ENCODE measurements at places on chromosomes 2 and 18.

GRCh38 chr2:136582628-136583205 lies 182.6 kb upstream of the THSD7B start:
- no peak for DNase-seq

- no peak for DNase-seq
Measured at GRCh38 chr2:3759331-3759730, 56.0 kb downstream of the DCDC2C start.

DNA sequence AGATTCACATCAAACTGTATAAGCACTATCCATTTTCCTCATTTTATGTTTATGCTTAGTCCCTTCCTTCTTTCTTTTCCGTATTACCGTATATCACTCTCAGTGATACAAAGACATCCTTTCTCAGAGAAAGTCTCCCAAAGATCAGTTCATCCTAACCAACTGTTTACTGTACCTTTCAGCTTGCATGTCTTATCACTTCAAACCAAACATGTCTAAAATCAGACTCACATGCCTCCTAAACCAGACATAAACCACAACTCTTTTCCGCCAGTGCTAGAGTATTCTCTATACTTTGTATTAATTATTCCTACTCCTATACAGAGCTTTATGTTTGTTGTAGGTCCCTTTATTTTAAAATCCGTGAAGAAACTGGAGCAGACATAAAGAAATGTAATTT lies 41.5 kb downstream of the KCMF1 start:
- no peak for DNase-seq

DNA sequence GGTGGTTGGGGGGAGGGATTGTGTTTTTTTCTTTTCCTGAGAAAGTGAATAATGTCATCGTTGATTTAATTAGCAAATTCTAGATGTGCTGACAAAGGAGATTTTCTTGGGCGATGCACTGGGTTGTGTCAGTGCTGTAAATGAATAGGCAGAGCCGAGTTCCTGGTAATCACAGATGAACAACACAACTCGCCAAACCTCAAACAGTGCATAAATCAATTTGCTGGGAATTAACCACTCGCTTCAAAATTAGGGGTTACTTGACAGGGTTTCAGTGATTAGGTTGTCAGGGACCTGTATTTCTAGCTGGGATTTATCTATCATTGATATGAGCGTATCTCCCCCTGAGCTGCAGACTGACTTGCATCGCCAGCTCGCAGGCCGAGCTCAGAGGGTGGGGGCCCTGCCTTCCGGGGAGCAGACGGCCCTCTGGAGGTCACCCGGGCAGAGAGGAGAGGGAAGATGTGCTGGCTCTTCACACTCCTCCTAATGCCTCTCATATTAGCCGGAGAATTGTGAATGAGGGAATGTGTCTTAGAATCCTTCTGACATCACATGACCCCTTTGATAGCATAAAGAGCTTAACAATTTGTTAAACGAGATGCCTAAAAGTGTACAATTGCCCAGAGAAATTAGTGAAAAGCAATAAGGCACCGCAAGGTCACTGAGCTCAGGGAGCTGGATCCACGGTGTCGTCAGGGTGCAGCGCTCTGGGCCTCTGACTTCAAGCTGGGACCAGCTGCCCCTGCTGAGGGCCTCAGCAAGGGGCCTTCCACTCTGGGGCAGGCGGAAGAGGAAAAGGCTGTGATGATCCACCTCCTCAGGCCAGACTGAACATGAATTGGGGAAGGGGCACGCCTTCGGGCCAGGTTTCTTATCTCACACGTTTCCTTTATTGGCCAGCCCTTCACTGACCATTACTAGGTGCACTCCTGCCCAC lies 48.9 kb downstream of the SMIM21 start:
- no peak for DNase-seq

DNA sequence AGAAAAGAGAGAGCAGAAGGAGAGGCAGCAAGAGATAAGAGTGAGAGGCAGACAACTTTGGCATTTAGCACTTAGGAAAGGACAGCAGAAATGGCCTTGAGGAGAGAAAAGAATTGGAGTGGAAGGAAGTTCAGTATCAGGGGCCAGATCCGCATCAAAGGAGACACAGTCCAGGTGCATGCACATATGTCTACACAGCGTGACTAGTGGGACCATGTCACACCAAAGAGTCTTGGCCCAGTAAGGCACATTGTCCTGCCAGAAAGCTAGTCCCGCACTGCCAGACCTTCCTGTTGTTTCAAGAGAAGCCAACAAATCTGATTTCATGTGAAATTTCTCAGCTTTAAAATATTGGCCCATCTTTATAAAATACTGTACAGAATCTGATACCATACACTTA lies 8.5 kb upstream of the STK39 start:
- DNase-seq = no peak

DNA sequence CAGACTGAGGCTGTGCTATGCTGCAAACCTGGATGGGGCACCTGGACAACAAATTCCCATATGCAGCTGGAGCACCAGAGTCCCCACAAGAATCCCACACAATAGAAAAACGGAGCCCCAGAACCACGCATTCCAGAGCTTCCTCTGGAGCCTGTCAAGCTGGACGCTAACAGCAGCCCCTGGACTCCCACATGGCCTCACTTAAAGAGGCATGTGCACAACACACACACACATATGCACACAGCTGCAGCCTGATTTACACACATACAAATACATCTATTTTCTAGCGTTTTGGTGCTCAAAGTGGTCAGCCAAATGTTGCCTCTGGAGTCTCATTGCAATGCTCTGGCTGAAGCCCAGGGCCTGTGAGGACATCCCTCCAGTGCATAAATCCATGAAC lies 632.7 kb upstream of the ID2 start:
- DNase-seq = no peak

DNA sequence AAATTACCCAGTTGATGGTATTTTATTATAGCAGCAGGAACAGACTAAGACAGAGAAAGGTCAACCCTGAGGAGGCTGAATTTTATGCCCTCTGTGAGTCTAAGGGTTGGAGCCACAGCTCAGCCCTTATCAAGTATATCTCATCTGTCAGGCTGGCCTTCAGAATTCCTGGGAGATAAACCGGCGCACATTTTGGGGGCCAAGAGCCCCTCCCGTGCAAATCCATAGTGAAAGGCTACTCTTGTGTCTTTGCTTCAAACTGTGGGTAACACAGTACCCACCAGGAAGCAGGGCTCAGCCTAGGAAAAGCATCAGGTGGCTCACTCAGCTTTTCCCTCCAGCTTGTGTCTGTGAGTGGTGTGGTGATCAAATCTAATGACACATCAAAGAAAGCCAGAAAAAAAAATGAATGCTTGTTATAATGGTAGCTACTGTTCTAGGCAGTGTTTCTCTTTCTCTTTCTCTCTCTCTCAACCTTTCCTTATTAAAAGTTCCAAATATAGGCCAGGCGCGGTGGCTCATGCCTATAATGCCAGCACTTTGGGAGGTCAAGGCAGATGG lies 25.0 kb upstream of the ASXL2 start:
- DNase-seq = no peak

DNA sequence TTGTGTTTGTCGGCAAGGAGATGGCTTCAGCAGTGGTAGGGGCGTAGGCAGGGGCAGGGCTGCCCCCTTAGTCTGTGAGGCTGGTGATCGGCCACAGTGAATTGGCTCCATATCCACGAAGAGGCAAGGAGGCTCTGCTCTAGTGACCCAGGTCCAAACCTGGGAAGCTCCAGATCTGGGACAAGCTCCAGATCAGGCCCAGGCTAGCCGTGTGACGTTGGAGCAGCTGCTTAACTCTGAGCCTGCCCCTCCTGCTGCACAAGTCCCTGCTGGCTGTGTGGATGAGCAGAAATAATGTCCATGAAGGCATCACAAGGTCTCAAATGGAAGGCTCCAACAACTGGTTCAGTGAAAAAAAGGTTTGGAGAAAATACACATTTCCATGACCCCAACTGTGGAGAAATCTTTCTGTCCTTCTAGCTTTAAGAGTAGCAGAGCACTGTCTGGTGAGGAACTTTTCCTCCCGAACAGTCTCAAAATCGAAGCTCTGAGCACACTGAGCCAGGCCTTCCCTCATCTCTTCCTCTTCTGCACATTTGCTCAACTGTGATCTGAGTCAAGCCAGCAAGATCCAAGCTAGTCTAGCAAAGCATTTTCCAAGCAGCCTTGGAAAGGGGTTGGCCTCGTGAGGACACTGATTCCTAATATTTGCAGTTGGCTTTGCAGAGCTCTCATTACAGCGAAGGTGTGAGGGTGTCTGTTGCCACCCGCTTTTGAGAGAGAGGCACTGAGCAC lies 67.0 kb upstream of the TCF7L1 start:
- DNase-seq = no peak

GRCh38 chr2:182379241-182379640 lies 47.6 kb downstream of the PDE1A start:
- DNase-seq = no peak

Data from kidney glomerular epithelial cell (primary cell).